ENCODE measurements at places on chromosomes 7 and 10.

- DNase-seq: no peak
Observed at GRCh38 chr7:137597856-137598255, 248.9 kb downstream of the DGKI start.

DNA sequence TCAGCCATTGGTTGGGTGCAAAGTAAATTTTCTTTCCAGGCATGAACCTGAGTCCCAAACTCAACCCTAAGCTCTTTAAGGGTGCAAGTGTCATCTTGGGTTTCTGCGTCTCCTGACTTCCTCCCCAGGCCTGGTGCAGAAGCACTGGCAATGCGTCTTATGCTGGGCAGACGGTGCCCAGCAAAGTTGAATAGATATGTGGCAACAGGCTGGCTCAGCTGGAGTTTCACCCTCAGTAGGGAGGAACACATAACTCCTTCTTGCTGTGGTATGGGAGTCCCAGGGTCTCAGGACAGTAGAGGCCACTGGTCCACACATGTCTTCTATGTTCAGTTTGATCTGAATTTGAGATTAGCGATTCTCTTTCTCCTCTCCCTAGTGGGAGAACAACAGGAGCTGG, 181.3 kb downstream of the RPS24 start:
- no peak for DNase-seq

- DNase-seq: no peak
Observed at GRCh38 chr7:25770670-25771069, 381.3 kb upstream of the NFE2L3 start.

- no peak for DNase-seq
Observed at GRCh38 chr10:96448021-96448457, 65.7 kb downstream of the TLL2 start.

DNA sequence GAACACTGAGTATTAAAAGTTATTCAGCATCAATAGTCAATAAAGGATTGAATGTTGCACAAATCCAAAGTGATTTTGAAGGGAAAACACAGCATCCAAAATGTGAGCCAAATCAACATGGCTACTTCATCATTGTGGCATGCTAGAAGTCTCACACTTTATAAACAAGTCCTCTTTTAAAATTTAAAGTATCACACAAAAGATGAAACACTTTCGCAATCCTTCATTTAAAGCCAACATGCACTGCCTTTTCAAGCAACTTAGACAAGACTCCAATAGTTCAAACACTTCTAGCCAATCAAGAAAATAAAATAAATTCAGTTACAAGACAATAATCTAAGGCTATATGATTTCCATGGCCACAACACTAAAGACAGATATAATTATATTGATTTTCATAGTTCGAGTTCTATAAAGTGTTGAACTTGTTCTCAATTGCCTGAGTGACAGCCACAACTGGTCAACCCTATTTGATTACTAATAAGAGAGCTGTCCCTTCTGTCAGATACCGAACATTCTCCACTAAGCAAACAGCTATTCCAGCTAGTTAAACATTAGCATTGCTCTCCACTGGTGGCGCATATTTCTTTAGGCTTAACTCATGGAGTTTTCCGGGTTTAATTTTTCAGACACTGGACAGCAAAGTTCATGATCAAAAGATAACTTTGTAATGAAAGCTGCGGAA, 8.3 kb downstream of the EBF3 start:
- no peak for DNase-seq

- no peak for DNase-seq
Observed at GRCh38 chr7:77474756-77475155, 58.6 kb upstream of the GSAP start.
